ENCODE measurements at places on chromosomes 1 and 21. TPM values are rescaled to one million over a fixed set of nuclear protein-coding genes. Genes with fewer than 3 reads are reported as not detected.
A peak's percentile ranks its signal among the peaks of the same experiment; 100 is the strongest.

GRCh38 chr1:62444701-62445100, 7.9 kb downstream of the USP1 start:
- DNase-seq: no peak

DCDC2B gene
- polyA plus RNA-seq: 0.28 TPM

DNA sequence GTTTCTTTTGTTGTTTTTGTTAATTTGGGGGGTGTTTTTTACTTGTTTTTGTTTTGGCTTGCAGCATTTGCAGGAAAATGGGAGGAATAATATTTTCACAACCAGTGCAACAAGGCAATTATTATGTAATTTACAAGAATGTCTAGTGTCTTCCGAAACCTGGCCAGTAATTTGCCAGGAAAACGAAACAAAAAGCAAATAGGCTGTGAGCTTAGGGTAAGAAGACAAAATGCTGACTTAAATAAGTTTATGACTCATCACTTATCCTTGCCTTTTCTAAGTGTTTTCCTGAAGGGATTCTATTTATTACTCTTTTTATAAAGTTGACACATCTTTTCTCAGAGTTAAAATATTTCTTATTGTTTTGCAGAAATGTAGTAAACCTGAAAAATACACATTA, 49.8 kb downstream of the KCNT2 start:
- DNase-seq: no peak

DNA sequence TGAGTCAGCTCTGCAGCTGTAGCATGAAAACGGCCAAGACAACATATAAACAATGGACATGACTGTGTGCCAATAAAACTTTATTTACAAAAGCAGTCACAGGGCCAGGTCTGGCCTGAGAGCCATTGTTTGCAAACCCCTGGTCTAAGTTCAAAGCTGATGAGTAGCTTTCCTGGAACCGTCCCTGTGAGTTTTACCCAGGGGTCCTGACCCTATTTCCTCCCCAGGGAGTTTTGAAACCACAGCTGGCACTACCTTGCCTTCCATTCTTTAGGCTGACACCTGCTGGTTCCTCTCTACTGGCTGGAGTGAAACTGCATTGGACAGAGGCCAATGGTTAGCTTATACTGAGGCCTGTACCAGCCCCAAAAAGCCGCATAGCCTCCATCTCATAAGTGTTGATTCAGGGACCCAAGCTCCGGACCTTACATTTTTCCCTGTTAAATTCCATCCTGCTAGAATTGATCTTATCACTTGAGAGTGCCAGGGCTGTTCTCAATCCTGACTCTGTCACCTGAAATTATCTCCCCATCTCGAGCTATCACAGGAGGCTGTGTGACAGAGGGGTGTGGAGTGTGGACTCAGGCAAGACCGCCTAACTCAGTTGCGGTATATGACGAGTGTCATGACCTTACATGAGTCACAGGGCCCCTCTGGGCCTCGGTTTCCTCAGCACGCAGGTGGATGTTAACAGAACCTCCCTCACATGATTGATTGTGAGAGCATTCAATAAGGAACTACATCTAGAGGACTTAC, 343.6 kb downstream of the NPHP4 start:
- no peak for DNase-seq

OSCP1 gene
- polyA plus RNA-seq: 4.5 TPM

GRCh38 chr1:16607433-16607851, 5.9 kb downstream of the NBPF1 start:
- no peak for DNase-seq

DNA sequence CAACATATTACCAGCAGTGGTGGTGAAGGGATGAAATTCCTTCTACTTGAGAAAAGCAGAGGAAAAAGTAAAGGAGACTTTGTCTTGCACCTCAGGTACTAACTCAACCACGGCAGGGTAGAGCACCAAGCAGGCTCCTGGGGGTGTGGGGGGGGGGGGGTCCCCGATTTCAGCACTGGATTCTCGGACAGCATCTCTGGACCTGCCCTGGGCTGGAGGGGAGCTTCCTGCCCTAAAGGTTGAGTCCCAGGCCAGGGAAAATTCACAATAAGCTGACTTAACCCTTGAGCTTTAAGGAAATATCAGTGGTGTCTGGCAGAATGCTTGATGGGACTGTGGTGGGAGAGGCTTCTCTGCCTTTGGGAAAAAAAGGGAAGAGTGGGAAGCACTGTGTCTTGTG, 233.2 kb upstream of the CXADR start:
- no peak for DNase-seq

- no peak for DNase-seq
Measured at GRCh38 chr21:45836268-45836655, 145.3 kb upstream of the COL6A1 start.

GRCh38 chr1:39139723-39140360, 64.7 kb upstream of the MACF1 start:
- DNase-seq: no peak

DNA sequence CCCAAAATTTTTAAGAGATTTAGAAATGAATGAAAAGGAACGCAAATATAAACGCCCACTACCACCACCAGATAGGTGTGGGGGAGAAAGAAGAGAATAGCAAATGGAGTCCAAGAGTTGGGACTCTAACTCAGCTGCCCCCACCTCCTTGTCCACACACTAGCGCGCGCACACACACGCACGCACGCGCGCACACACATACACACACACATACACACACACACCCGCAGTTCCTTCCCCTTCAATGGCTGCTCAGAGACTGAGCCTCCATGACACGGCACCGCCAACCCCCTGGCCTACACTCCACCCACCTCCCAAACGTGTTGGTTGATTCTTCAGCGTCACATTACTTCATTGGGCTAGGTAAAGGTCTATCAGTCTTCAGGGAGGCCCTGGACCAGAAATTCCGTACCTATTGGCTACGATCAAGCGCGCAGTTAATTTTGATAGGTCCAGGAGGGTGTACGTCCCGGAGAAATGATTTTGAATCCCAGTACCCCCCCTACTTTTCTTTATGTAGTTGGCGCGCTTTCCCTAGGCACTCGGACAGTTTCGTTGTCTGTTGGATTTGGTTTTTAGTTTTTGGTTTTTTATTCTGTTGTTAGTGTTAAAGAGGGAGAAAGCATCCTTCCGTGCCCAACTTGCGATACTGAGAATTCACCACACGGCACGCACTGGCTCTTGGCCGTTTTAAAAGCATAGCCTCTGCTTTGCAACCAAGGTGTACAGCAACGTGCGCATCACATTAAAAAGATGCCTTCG, at the start of gene ANP32E:
Gene ANP32E, minus strand, starts transcription at position 261 of the 762 bp plus-strand sequence. CDS start 326 bp downstream, outside the sequence.
- peak; percentile 98 for DNase-seq

DNA sequence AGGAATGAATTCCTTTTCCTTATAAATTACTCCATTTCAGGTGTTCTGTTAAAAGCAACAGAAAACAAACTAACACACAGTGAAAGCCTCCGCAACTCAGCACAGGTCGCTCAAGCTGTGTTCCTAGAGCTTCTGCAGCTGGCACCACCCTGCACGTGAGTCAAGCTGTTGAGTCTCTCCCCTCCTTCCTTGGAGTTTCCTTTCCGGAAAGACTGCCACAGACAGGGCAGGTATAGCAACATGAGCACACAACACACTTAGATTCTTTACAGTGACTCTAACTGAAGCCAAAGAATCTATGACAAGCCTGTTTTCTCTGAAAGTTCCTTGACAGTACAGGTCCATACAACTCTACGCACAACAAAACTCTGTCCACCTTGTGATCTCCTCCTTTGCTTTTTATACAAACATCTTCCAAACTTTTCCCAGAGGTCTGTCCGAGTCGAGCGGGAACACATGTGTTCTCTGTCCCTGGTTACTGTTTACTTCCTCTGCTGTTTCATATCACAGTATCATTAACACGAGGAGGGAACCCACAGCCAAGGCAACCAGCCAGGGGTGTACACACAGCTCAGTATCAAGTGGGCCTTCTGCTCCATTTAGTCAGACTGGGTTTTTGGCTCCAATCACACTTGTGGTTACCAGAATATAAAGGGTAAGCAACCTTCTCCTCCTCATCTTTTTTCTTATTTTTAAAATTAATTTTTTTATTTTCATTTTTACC, 38.7 kb upstream of the DESI2 start:
- no peak for DNase-seq

CLDN14 gene
- polyA plus RNA-seq: 8.5 TPM

DNA sequence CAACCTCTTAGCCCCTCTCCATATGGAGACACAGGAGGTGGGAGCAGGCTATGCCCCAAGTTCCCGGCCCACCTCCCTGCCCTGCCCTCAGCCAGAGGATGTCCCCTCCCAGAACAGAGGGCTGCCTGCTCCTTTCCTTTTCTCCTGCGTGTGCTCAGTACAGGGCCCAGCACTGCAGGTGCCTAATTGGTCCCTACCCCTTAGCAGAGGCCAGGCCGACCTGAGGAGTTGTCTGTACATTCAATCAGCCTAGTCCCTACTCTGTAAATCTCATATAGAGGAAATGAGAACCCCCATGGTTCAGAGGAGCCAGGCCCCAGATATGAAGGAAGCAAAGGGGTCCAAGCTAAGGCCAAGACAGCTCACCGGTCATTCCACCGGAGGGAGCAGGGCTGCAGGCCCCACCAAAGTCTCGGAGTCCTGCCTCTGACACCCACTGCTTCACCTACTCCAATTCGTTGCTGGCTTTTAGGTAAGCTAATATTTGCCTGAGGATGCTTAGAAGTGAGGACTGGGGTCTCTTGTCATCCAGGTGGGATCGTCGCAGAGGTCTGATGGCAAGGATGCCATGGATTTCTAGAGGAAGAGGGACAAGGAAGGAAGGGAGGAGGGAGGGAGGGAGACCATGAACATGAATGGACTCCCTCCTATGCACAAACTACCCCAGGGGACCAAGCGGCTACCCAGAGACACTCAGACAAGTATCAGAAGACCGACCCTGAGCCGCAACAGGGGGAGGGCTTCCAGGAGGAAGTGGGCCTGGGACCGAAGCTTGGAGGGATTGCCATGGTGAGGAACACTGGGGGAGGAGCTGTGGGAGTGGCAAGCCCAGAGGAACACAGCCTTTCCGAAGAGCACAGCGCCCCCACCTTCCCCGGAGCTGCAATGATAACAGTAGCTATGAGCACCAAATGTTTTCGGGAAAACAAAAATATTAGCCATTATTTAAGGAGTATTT, 30.4 kb upstream of the FOXO6 start:
- no peak for DNase-seq

DNA sequence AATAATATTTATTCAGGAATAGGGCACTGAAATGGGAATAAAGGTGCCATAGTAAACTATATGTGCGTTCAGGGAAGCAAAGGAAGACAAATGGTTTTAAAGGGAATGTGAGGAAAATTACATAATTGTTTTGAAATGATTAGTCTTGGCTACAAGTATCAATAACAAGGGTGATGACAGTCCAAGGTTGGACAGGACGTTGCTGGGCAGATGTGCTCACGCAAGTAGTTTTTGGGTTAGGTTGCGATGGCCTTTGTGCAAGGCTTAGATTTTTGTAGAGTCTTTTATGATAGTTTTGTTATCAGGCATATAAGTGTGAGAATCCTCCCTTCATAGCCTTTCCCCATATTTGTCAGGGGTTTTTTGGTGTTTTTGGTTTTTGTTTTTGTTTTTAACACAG, 57.0 kb downstream of the SPATA6 start:
- DNase-seq: no peak

GPR52 gene
- polyA plus RNA-seq: not detected

GRCh38 chr1:237961754-237962153, 71.0 kb upstream of the ZP4 start:
- DNase-seq: no peak

CNKSR1 gene
- 1.7 TPM for polyA plus RNA-seq

GRCh38 chr1:15768388-15768787, 9.8 kb downstream of the FBLIM1 start:
- DNase-seq: no peak

- no peak for DNase-seq
Measured at GRCh38 chr1:53581476-53581875, 122.3 kb downstream of the DMRTB1 start.

GRCh38 chr1:113605146-113605545, 154.1 kb downstream of the PHTF1 start:
- no peak for DNase-seq

GRCh38 chr1:160916666-160917065, 31.7 kb upstream of the ITLN1 start:
- no peak for DNase-seq

MMEL1 gene
- 0.38 TPM for polyA plus RNA-seq

MROH9 gene
- not detected for polyA plus RNA-seq

DNA sequence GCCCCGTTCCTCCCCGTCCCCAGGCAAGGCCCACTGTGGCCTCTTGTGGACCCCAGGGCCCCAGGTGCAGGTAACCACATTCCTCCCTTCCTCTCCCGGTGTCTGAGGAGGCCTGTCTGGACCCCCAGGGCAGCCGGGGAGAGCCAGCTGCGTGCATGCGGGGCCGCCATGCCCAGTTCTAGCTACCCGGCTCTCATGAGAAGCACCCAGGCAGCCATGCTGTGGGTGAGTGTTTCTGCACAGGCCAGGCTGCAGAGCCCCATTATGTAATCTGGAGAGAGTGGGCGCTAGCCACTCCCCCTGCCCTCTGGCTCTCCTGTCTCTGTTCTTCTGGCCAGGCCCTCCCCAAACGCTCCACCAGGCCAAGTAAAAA, 18.4 kb upstream of the PLEKHG5 start:
- DNase-seq: no peak

DNA sequence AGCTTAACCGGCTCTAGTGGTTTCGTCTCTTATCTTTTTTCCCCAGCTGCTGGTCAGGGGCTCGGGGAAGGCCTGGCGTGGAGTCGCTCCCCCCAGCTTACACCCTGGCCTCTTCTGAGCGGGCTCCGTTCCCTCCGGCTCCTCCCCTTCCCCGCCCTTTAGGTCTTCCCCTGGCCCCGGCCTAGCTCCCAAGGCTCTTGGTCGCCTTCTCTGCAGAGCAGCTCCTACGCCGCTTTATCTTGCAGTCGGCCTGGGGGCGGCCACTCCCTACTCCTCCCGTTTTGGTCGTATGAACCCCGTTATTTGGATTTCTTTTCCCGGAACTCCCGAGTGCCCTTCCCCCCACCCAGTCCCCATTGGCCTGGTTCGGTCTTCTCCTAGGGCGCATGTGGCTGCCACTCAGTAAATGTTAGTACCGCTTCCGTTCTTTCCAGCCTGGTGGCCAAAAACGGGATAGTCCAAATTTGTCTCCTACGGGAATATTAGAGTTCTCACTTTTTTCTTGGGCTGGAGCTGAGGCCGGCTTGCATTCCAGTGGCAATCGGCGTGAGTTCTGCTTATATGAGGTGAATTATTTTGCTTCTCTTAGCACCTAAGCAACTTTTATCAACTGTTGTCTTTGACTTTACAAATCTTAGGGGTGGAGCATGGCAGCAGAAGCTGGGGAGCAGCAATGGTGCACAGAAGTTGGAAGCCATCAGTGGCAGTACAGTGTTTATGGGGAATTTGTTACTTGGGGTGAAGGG, 467 bp downstream of the THRAP3 start:
- DNase-seq: no peak

- no peak for DNase-seq
Measured at GRCh38 chr1:156428746-156429288, 59.8 kb downstream of the RHBG start.

All from muscle of arm (tissue), 14 donors.